Activated naive CD8-positive, alpha-beta T cell treated with anti-CD3 and anti-CD28 coated beads, Interleukin-2, amount 10 ng/mL, durations not matched to agents 7 days and 5 days (primary cell): ENCODE measurements at places on chromosomes 13 and 19. TPM values are rescaled to one million over a fixed set of nuclear protein-coding genes. Genes with fewer than 3 reads are reported as not detected.
A peak's percentile ranks its signal among the peaks of the same experiment; 100 is the strongest.

The SOHLH2 gene
- not detected for total RNA-seq

The KIR2DL4 gene
- not detected for total RNA-seq

The SIGLEC12 gene
- total RNA-seq = 3.7 TPM

The ZNF600 gene
- 47.3 TPM for total RNA-seq

The IFI30 gene
- total RNA-seq = 78.8 TPM

The CCDC169 gene
- total RNA-seq = not detected

GRCh38 chr13:49146950-49147355 is 73.2 kb upstream of the MLNR start:
- peaks cover 21% of the 10 kb centered on the region for H3K4me1 ChIP-seq
- peak overlapping the region; percentile 82 for H3K27ac ChIP-seq
- peaks cover 65% of the 10 kb centered on the region for H3K36me3 ChIP-seq

- no peak overlapping the region for H3K27ac ChIP-seq
- no peak for DNase-seq
- no peaks in the 10 kb centered on the region for H3K4me1 ChIP-seq
- H3K4me3 ChIP-seq = no peak overlapping the region
- peaks cover 2% of the 10 kb centered on the region for H3K27me3 ChIP-seq
These were observed 69.1 kb downstream of the SIAH3 start for GRCh38 chr13:45782327-45783045.

DNA sequence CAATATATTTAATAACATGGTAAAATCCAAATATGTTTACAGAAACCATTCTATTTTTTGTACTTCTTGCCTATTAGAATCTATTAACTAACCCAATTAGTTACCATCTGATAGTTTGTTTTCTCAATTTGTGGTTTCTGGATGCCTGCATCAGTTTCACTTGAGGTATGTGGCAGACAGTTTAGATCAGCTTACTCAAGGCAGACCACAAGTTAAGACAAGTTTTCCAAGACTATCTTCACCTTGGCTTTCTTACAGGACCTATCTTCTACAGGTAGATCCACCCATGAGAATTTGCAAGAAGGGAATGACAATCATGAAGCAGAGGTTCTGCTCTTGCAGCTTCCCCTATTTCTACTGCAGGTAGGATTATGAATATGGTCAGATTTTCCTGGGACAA is 458.6 kb downstream of the DACH1 start:
- H3K4me3 ChIP-seq = no peak overlapping the region
- H3K4me1 ChIP-seq = no peaks in the 10 kb centered on the region
- DNase-seq = no peak
- no peaks in the 10 kb centered on the region for H3K27me3 ChIP-seq

- no peak overlapping the region for H3K4me3 ChIP-seq
- H3K27ac ChIP-seq = no peak overlapping the region
- H3K27me3 ChIP-seq = peaks cover 2% of the 10 kb centered on the region
- DNase-seq = no peak
- H3K36me3 ChIP-seq = peaks cover 18% of the 10 kb centered on the region
These were observed 1.6 kb upstream of the PLEKHA4 start for GRCh38 chr19:48870048-48870447.

DNA sequence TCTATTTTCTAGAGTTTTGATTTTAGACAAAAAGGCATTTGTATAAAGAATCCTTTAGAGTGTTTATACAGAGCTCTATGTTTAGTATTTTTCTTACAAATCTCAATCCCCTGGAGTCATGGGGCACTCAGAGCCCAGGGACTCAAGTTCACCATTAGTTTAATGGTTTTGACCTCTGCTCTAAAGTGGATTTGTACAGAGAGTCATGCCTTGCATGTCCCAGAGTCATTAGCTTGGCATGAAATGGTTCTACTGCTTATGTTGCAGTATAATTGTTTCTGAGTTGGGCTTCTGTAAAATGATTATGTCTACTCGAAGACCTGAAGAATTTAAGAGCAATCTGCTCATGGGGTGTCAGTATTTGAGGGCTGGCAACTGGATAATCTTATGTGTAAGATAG is 406.2 kb downstream of the DLEU7 start:
- H3K36me3 ChIP-seq = no peaks in the 10 kb centered on the region
- DNase-seq = no peak
- H3K4me1 ChIP-seq = no peaks in the 10 kb centered on the region
- no peak overlapping the region for H3K27ac ChIP-seq

- no peak overlapping the region for H3K27ac ChIP-seq
- H3K36me3 ChIP-seq = peaks cover 6% of the 10 kb centered on the region
These were observed 54.3 kb downstream of the SLAIN1 start for GRCh38 chr13:77751513-77752456.

- no peak for DNase-seq
- no peaks in the 10 kb centered on the region for H3K36me3 ChIP-seq
These were observed 33.6 kb upstream of the SLC15A1 start for GRCh38 chr13:98786023-98786422.

DNA sequence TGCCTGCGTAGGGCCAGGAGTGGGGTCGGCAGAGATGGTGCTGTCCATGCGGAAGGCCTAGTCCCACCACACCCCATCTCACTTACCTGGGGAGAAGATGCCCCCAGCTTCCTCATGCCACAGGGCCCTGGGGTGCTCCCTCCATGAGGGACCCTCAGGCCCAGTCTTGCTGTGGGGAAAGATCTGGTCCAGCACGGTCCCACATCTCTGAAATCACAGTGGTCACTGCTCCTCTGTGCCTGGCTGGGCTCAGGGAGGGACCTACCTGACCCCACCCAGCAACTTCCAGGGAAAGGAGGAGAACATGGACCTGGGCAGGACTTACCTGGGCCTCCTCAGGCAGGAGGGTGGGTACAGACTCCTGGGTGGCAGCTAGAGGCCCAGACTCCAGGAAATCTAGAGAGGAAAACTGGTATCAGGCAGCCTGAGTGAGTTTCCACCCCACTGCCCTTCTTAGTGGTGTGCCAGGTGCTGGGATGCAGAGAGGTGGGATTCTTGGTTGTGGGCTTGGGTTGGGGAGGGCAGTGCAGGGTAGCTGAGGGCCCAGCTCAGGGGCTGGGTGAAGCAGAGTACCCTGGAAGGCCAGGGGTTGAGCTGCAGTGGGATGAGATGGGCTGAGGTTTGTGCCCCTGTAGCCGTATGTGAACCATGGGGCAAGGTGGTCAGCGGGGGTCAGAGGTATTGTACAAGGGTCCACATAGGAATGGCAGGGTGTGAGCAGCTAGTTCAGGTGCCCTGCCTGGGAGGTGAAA is 3.8 kb downstream of the MZF1 start:
- no peak overlapping the region for H3K4me3 ChIP-seq
- H3K36me3 ChIP-seq = peaks cover 11% of the 10 kb centered on the region
- peak overlapping the region; percentile 15 for H3K27ac ChIP-seq
- no peaks in the 10 kb centered on the region for H3K27me3 ChIP-seq
- peaks cover 32% of the 10 kb centered on the region for H3K4me1 ChIP-seq
- no peak for DNase-seq

DNA sequence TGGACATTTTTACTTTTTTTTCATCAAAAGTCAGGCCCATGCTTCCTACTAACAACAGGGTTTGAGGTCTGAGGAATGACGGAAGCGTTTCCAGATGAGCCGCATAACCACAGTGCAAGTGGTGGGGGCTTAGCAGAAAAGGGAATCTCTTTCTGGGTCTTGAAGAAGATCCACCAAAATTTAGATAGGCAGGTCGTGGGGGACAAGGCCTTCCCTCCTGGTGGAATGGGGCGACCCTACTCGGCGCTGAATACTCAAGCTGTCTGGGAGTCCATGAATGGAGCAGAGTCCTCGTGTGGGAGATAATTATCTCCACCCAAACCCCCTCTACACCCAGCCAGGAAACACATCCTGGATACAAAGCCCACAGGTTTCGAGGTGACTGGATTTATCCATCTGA is 36.9 kb downstream of the CARS2 start:
- H3K4me1 ChIP-seq = peaks cover 3% of the 10 kb centered on the region
- no peak for DNase-seq
- H3K4me3 ChIP-seq = no peak overlapping the region
- no peak overlapping the region for H3K27ac ChIP-seq
- peaks cover 47% of the 10 kb centered on the region for H3K36me3 ChIP-seq

DNA sequence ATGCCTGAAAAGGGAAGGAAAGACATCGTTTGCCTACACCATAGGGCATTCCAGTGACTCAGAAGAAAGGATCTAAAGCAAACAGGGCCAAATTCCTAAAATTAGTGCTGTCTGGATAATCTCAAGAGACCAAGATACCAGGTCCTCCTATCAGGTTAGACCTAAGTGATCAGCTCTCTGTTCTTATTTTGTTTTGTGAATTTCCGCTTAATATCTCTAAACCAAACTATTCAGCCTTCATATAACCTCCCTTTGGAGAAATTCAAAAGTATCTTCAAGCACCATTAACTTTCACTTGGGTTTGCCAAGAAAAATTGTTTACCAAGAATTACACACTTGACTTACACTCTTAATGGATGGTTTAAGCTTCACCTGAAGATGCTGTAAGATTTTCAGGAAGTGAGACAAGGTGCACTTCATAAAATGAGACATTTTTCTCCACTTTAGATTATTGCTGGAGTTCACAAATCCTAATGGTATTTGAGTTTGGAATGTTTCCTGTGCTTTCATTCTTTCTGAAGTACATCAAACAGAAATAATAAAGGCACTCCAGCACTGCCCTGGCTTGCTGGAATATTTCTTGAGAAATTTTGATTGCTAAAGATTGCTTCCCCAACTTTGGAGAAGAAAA is 376.1 kb downstream of the LMO7 start:
- H3K4me3 ChIP-seq = no peak overlapping the region
- no peaks in the 10 kb centered on the region for H3K27me3 ChIP-seq
- no peak for DNase-seq
- H3K4me1 ChIP-seq = no peaks in the 10 kb centered on the region
- H3K36me3 ChIP-seq = no peaks in the 10 kb centered on the region

- no peak for DNase-seq
- no peak overlapping the region for H3K4me3 ChIP-seq
- no peaks in the 10 kb centered on the region for H3K27me3 ChIP-seq
- H3K4me1 ChIP-seq = peaks cover 2% of the 10 kb centered on the region
- no peaks in the 10 kb centered on the region for H3K36me3 ChIP-seq
- H3K27ac ChIP-seq = no peak overlapping the region
These were observed 218.3 kb downstream of the DCT start for GRCh38 chr13:94261163-94261562.

GRCh38 chr19:610801-611480 is 21.3 kb downstream of the HCN2 start:
- H3K4me1 ChIP-seq = peaks cover 14% of the 10 kb centered on the region
- H3K27me3 ChIP-seq = no peaks in the 10 kb centered on the region
- H3K27ac ChIP-seq = peak overlapping the region; percentile 98
- H3K4me3 ChIP-seq = peak overlapping the region; percentile 90
- peak; percentile 81 for DNase-seq
- peaks cover 7% of the 10 kb centered on the region for H3K36me3 ChIP-seq

- no peaks in the 10 kb centered on the region for H3K27me3 ChIP-seq
- no peak for DNase-seq
- no peak overlapping the region for H3K4me3 ChIP-seq
- no peak overlapping the region for H3K27ac ChIP-seq
- H3K36me3 ChIP-seq = peaks cover 6% of the 10 kb centered on the region
- peaks cover 4% of the 10 kb centered on the region for H3K4me1 ChIP-seq
These were observed 5.9 kb downstream of the MED16 start for GRCh38 chr19:887072-887471.

DNA sequence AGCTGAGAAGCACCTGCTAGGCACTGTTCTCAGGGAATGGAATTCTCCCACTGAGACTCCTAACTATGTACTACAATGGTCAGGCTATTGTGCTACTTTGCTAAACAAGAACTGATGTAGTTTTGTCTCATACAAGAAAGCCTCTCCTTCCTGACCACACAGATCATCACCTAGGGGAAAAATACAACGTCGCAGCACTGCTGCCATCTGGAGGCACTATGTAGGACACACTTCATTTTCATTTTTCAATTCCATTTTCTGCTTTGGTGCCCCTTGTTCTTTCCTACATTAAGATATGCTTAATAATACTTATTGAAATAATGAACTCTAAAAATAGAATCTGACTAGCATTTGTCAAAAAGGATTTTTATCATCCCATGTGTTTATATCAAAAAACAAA is 21.1 kb downstream of the PROSER1 start:
- no peak overlapping the region for H3K4me3 ChIP-seq
- H3K27me3 ChIP-seq = no peaks in the 10 kb centered on the region

- peaks cover 31% of the 10 kb centered on the region for H3K36me3 ChIP-seq
- no peak for DNase-seq
- H3K27ac ChIP-seq = peak overlapping the region; percentile 39
These were observed 23.5 kb downstream of the ATP4B start for GRCh38 chr13:113634279-113635047.

DNA sequence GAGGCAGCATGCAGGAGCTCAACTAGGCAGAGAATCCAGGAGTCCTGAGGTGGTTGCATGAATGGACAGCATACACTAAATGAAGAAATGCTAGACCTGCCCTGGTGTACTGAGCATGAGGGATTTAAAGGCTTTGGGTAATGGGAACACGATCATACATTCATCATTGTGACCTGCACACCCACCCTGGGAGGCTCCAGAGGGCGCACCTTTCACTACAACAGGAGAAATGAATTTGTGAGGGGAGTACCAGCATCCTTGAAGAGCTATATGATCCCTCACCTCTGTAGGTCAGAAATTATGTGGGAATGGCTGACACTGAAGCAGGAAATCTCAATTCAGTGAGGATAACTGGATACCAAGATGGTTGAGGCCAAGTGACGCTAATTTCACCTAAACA is 8.9 kb downstream of the KLK2 start:
- peaks cover 17% of the 10 kb centered on the region for H3K27me3 ChIP-seq
- no peaks in the 10 kb centered on the region for H3K4me1 ChIP-seq
- no peak overlapping the region for H3K4me3 ChIP-seq
- H3K36me3 ChIP-seq = no peaks in the 10 kb centered on the region
- no peak for DNase-seq

GRCh38 chr19:3723883-3724282 is 15.7 kb downstream of the TJP3 start:
- no peak overlapping the region for H3K4me3 ChIP-seq
- H3K36me3 ChIP-seq = no peaks in the 10 kb centered on the region
- H3K27me3 ChIP-seq = peaks cover 44% of the 10 kb centered on the region
- H3K4me1 ChIP-seq = peaks cover 5% of the 10 kb centered on the region
- DNase-seq = no peak

DNA sequence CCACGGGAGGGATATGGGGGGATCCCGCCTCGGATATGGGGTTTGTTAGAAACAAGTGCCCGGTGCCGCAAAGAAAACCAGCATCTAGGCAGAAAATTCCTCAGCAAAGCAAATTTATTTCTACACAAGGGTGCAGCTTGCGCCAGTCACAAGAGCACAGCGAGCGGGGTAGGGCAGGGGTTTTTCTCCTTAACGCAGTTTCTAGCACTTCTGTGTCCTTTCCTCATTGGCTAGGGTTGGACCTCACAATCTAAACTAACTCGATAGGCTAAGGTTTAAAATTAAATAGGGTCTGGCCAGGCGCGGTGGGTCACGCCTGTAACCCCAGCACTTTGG is 595 bp downstream of the ZNF440 start:
- peak overlapping the region; percentile 61 for H3K27ac ChIP-seq
- H3K27me3 ChIP-seq = no peaks in the 10 kb centered on the region
- no peak for DNase-seq
- peaks cover 10% of the 10 kb centered on the region for H3K4me1 ChIP-seq

DNA sequence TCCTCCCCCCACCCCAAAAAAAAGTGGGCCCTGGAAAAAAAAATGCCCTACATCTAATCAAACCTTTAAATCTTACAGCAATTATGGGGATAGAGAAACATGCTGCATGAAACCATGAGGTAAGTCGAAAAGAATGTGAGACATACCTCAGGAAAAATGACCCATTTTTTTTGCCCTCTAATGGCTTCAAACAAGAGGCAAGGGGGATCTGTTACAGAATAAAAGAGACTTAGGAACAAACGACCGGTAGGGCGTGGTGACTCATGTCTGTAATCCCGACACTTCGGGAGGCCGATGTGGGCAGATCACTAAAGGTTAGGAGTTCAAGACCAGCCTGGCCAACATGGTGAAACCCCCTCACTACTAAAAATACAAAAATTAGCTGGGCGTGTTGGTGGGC is 8.4 kb downstream of the RGL3 start:
- H3K4me1 ChIP-seq = no peaks in the 10 kb centered on the region
- no peak for DNase-seq
- H3K4me3 ChIP-seq = no peak overlapping the region
- H3K27me3 ChIP-seq = peaks cover 37% of the 10 kb centered on the region
- H3K36me3 ChIP-seq = no peaks in the 10 kb centered on the region
